ENCODE measurements at places on chromosomes 1 and 21.

- no peak for DNase-seq
Observed at GRCh38 chr1:231353086-231353485, 15.0 kb downstream of the SPRTN start.

- DNase-seq, result peak; percentile 83
Observed at GRCh38 chr1:212498283-212499040, 65.7 kb downstream of the NENF start.

- no peak for DNase-seq
Observed at GRCh38 chr1:54997711-54997986, 1.1 kb upstream of the BSND start.

DNA sequence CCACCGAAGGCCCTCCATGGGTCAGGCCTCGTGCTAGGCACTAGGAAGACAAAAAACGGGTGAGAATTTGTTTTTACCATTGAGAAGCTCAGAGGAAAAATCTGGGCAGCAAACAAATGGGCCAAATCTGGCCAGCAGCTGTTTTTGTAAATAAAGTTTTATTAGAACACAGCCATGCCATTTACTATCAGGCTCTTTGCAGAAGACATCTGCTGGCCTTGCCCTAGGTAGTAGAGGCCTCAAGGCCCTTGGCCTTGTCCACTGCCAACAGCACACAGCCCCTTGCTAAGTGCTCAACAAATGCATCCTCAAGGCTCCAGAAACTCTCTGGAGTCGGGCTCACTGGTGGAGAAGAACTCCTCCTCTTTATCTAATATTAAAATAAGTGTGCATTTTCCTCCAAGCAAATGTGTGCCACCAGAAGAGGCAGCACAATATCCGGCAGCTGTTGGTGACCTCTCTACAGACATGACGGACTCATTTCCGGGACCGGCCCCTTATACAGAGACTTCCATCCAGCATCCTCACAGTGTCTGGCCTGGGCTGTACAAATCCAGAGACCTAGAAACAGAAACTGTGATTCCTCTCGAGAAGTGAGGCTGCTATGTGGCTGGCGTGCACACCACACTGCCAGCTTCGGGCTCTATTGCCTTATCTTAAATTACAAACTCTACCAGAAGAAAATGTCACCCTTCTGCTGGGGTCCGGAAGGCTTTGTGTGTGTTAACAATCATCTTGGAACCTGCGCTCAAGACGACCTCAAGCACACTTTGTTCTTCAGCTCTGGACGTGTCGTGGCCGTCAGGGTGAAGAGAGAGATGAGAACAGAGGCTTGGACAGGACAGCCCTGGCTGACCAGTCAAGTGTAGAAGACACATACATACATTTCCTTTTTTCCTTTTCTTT is 203.9 kb downstream of the TOMM20 start:
- DNase-seq, result no peak

GRCh38 chr1:47184090-47184821 is 5.6 kb downstream of the PDZK1IP1 start:
- DNase-seq, result no peak
